Activated naive CD8-positive, alpha-beta T cell treated with anti-CD3 and anti-CD28 coated beads, Interleukin-2, amount 50 U/mL, for 16 hours (primary cell): ENCODE measurements at places on chromosomes 7 and 10.

DNA sequence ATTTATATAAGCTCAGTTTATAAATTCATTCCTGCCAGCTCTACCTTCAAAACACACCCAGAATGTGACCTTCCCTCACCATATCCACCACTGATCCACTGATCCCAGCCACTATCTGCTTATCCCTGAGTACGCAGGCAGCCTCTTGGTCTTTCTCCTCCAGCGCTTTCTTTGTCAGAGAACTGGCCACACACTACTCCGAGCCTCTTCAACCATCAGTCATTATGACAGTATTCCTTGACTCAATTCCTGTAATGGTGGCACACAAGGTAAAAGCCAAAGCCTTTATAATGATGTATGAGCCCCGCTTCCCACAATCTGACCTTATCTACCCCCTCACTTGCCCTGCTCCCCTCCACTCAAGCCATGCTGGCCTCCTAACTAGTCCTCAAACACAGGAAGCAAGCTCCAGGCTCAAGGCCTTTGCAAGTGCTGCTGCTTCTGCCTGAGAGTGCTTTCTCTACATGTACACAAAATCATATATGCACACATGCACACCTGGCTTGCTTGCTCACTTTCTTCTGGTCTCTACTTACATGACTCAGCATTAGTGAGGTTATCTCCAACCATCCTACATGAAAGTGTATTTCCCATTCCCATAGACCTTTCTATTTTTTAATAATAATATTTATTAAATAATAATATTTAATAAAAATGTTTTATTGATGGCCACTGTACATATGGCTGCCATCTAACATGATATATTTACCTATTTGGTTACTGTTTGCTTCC lies 150.4 kb upstream of the FEZF1 start:
- no peak for DNase-seq

DNA sequence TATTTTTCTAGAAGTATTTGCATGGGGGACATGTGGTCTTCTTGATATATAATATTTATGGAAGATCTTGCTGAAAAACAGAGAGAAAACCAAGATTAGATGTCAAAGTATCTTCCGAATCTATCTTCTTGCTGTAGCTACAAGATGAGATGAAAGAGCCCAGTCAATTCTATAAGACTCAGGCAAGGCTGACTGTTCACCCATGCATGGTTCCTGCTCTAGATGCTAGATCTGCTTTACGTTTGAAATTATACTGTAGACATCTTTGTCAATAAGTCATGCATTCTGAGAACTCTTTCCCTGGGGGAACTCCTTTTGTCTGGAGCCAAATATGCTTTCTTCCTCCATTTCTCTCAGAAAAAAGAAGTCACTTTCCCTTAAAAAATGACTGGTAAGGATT lies 1292.0 kb downstream of the XPNPEP1 start:
- no peak for DNase-seq

- no peak for DNase-seq
Observed at GRCh38 chr7:129986600-129986999, 33.8 kb upstream of the UBE2H start.

- no peak for DNase-seq
Observed at GRCh38 chr7:157612664-157613561, 276.1 kb downstream of the DNAJB6 start.

DNA sequence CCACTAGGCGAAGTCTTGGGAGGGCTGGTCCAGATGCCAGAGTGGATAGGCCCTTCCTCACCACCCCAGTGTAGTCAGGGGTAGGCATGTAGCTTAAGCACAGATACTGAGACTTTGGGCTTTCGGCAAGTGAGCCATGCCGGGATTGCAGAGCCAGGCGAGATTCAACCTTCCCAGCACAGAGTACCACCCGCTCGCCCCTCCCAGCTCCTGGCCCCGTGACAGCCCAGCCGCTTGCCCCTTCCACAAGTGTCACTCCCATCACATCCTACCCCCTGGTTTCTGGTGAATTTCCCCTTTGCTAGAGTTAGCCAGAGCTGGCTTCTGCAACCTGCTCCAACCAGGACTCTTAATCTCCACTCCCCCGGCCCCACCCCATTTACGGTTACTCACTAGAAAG lies 56.9 kb downstream of the ARHGAP22 start:
- no peak for DNase-seq

- DNase-seq, result no peak
Observed at GRCh38 chr7:94173436-94173835, 169.3 kb upstream of the BET1 start.
